ENCODE measurements at places on chromosomes 1 and 21. TPM values are rescaled to one million over a fixed set of nuclear protein-coding genes. Genes with fewer than 3 reads are reported as not detected.

GRCh38 chr1:20271498-20272400 is 18.9 kb upstream of the VWA5B1 start:
- no peak for DNase-seq

GRCh38 chr1:6450943-6451373 is 15.0 kb downstream of the TNFRSF25 start:
- DNase-seq: no peak

The OR2T29 gene
- polyA plus RNA-seq: not detected

The HRNR gene
- polyA plus RNA-seq: 1.0 TPM

GRCh38 chr1:87973896-87974295 is 645.2 kb downstream of the LMO4 start:
- no peak for DNase-seq

The RGS13 gene
- polyA plus RNA-seq: not detected
